ENCODE measurements at places on chromosomes 4 and X.

DNA sequence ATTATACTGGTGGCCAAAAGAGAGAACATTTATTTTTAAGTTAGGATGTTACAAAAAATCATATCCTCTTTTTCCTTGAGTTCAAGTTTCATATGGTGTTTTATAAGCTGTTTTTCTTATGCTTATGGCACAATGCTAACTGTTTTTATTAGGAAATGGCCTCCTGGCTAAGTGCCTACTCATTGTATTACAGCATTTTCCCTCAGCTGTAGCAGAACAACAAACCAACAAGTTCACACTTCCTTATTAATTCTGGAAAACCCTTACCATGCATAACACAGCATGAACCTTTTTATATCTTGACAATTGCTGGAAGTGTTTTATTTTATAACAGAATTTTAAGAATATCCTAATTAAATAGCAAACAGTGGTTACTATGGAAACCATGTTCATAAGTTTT is 165.8 kb downstream of the GASK1B start:
- H3K27me3 ChIP-seq = no peaks in the 10 kb centered on the region
- DNase-seq = no peak
- H3K27ac ChIP-seq = no peak overlapping the region
- no peaks in the 10 kb centered on the region for H3K36me3 ChIP-seq

DNA sequence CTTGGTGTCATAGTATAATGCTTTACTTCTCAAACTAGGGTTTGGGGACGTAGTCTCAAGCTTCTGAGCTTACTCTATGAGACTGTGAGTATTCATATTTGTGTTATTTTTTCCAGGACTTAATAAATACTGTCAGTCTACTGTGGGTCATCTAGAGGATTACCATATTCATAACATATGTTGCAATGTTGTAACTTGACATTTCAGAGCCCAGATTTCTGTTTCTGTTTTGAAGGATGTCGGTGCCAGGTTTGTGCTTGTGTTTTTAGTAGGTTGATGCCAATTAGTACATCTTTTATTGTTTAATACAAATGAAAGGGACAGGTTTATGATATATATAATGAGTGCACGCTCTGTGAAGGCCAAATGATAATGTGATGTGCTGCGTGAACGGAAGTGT is 69.6 kb downstream of the SPANXN4 start:
- H3K4me3 ChIP-seq = no peak overlapping the region
- no peaks in the 10 kb centered on the region for H3K27me3 ChIP-seq
- H3K36me3 ChIP-seq = no peaks in the 10 kb centered on the region
- no peak overlapping the region for H3K27ac ChIP-seq
- no peak for DNase-seq

DNA sequence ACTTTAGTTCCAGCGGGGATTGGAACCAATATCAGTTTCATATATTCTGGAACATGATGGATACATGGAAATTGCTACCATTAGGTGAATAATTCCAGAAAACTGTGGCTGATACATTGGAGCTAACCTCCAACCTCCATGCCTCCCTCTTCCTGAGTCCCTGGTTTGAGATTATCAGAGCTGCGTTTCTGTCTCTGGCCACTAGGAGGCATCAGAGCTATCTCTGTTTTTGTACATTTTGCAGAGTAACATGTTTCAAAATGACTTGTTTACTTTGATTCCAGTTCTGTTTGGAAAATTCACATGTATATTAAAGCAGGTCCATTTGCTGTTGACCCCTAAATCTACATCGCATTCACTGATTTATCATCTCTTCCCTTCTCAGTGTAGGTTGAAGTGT is 2.4 kb upstream of the RAB40AL start:
- no peak overlapping the region for H3K27ac ChIP-seq
- DNase-seq = no peak
- H3K36me3 ChIP-seq = no peaks in the 10 kb centered on the region
- H3K4me1 ChIP-seq = no peaks in the 10 kb centered on the region
- H3K27me3 ChIP-seq = no peaks in the 10 kb centered on the region

GRCh38 chrX:129996120-129996519 is 13.7 kb downstream of the BCORL1 start:
- no peak overlapping the region for H3K4me3 ChIP-seq
- no peaks in the 10 kb centered on the region for H3K27me3 ChIP-seq
- H3K27ac ChIP-seq = no peak overlapping the region
- no peak for DNase-seq
- H3K36me3 ChIP-seq = no peaks in the 10 kb centered on the region

DNA sequence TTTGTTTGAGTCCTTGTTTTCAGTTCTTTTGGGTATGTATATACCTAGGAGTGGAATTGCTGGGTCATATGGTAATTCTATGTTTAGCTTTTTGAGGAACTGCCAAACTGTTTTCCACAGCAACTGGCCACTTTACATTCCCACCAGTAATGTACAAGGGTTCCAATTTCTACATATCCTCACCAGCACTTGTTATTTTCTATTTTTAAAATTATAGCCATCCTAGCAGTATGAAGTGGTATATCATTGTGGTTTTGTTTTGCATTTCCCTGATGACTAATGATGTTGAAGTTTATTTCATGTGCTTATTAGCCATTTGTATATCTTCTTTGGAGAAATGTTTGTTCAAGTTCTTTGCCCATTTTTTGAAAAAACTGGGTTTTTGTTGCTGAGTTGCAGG is 39.6 kb downstream of the TMEM164 start:
- no peak overlapping the region for H3K4me3 ChIP-seq
- H3K36me3 ChIP-seq = no peaks in the 10 kb centered on the region
- H3K27me3 ChIP-seq = peaks cover 2% of the 10 kb centered on the region
- no peak overlapping the region for H3K27ac ChIP-seq
- no peak for DNase-seq

- DNase-seq = no peak
- no peaks in the 10 kb centered on the region for H3K4me1 ChIP-seq
- H3K36me3 ChIP-seq = no peaks in the 10 kb centered on the region
- no peak overlapping the region for H3K27ac ChIP-seq
- H3K4me3 ChIP-seq = no peak overlapping the region
- no peaks in the 10 kb centered on the region for H3K27me3 ChIP-seq
These were observed 107.5 kb downstream of the VSIG4 start for GRCh38 chrX:65932173-65933084.

DNA sequence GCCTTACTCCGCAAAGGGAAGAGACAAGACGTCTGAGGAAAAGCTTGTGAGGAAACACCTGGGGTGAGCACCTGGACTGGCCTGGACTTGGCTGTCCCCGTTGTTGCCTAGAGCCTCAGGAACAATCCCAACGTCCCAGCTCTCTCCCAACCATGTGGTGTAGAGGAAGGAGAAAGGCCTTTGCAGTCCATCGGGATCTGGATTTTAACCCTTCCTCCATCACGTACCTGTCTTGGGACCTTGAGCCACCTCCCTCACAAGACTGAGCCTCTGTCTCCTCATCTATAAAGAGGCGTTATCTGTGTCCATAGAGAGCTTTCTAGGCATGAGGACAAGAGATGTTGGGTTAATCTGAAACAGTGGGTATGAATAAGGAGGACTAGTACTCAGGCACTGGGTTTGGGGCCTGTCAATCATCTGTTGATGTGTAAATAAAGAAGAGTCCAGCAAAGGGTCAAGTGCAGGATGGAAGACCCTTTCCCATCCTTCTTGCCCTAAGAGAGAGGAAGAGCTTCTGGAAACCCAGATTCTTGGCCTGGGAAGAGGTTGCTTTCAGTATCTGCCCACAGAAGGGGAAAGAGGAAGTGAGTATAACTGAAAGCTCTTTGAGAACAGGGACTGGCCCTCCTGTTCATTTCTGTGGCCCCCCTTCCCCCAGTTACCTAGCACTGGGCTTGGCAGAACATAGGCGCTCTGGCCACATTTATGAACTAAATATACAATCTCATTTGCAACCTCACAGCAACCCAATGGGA is 137.1 kb downstream of the PJA1 start:
- peaks cover 11% of the 10 kb centered on the region for H3K4me1 ChIP-seq
- H3K4me3 ChIP-seq = no peak overlapping the region
- DNase-seq = no peak

DNA sequence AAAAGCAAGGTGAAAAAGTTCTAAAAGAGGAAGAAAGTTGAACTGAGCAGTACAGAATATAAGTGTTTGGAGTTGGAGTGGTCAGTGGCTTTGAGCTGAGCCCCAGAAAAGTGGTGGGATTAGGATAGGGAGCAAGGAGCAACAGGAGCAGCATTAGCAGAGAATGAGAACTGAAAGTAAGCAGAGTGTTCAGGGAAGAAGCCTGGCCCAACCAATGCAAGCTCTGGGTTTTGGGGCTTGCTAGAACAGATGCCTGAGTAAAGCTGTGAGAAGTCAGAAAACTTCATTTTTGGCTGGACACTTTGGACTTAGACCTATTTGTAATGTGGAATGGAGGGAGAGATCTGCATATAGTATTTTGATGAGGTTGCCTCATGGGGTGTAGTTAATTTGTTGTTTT is 17.8 kb downstream of the JADE1 start:
- no peaks in the 10 kb centered on the region for H3K27me3 ChIP-seq
- peaks cover 37% of the 10 kb centered on the region for H3K4me1 ChIP-seq
- H3K4me3 ChIP-seq = no peak overlapping the region
- H3K27ac ChIP-seq = no peak overlapping the region
- H3K36me3 ChIP-seq = no peaks in the 10 kb centered on the region
- DNase-seq = no peak

GRCh38 chr4:62235911-62236310 is 1035.8 kb downstream of the ADGRL3 start:
- no peak for DNase-seq
- H3K4me3 ChIP-seq = no peak overlapping the region
- no peaks in the 10 kb centered on the region for H3K27me3 ChIP-seq
- H3K27ac ChIP-seq = no peak overlapping the region
- no peaks in the 10 kb centered on the region for H3K36me3 ChIP-seq

DNA sequence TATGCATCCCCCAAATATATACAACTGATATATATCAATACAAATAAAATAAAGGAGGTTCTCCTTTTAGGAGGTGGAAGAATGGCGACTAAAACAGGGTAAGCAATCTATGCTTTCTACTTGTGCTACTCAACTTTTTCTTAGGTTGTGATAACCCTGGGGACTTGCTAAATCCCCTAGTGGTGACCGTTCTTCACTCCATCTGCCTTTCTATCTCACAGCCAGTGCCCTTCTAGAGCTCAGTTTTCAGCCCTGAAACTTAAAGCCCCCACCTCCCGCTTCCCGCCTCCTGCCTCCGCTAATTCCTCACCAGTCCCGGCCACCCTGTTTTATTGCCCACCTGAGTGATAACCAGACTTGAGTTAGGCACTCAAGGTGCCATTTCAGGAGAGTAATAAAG is 15.5 kb upstream of the ESX1 start:
- no peaks in the 10 kb centered on the region for H3K4me1 ChIP-seq
- no peaks in the 10 kb centered on the region for H3K27me3 ChIP-seq
- no peak overlapping the region for H3K27ac ChIP-seq
- H3K36me3 ChIP-seq = no peaks in the 10 kb centered on the region
- no peak for DNase-seq

DNA sequence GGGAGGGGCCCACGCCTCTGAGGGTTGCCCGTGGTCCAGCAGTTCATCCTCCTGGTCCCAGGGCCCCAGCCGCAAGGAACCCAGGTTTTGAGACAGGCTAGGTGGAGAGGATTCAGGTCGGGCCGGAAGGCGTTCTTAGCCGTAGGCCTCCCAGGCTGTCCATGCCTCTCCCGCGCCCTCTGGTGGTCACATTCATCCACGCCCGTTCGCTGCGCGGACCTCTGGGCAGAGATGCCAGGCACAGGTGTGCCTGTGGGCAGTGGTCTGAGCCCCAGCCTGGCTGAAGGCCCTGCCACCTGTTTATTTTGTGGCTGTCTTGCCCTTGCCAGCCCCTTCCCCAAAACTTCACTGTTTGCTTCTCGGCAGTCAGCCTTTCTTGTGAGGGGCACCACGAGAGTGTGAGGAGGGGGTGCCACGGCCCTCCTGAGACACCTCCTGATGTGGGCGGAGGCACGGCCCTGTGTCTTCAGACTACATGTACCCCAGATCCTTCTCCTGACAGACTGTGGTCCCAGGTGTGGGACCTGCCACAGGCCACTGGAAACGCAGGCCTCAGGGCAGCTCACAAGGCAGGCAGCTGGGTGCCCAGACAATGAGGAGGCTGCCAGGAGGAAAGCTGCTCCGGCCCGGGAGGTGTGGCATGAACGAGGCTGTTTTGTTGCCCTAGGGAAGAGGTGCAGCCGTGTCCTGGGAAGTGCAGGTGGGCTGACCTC is 5.0 kb downstream of the UVSSA start:
- peaks cover 11% of the 10 kb centered on the region for H3K36me3 ChIP-seq
- H3K27me3 ChIP-seq = no peaks in the 10 kb centered on the region
- H3K4me3 ChIP-seq = no peak overlapping the region
- peak; percentile 86 for DNase-seq

- H3K27ac ChIP-seq = no peak overlapping the region
- H3K4me1 ChIP-seq = no peaks in the 10 kb centered on the region
- H3K27me3 ChIP-seq = no peaks in the 10 kb centered on the region
These were observed 1320.1 kb downstream of the RPA4 start for GRCh38 chrX:98203800-98204199.

DNA sequence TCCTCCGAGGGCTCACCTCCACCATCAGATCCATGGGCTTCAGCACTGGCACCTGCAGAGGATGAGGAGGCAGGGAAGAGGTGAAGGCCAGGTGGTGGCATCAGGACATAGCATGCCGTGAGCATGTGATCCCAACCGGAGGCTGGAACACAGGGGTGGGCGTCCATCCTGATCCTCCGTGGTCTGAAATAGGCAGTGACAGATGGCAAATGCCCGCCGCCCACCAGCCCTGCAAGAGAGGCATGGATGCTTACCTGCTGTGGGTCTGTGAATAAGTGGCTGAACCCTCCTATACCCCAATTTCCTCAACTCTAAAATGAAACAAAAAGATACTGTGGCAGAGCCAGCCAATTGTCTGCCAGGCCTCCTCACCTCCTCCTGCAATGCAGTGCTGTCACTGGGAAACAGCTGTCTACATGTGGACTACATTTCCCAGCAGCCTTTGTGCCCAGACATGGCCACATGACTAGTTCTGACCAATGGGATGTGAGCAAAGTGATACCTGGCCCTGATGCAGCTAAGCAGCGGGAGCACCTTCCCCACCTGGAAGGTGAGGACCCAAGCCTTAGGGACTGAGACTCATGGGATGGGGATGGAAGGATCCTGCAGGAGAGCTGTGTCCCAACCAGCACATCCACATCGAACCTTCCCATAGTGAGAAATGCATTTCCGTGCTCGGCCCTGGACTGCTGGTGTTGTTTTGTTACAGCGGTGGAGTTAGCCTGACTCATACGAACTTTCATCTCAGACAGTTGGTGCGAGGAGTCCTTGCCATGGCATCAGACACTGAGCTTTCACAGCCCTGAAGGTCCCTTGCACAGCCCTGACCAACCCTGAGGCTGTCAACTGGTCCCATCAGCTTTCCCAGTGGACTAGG is 99.5 kb downstream of the PPP2R2C start:
- no peaks in the 10 kb centered on the region for H3K27me3 ChIP-seq
- H3K4me1 ChIP-seq = no peaks in the 10 kb centered on the region
- no peaks in the 10 kb centered on the region for H3K36me3 ChIP-seq
- DNase-seq = no peak
- H3K4me3 ChIP-seq = no peak overlapping the region

DNA sequence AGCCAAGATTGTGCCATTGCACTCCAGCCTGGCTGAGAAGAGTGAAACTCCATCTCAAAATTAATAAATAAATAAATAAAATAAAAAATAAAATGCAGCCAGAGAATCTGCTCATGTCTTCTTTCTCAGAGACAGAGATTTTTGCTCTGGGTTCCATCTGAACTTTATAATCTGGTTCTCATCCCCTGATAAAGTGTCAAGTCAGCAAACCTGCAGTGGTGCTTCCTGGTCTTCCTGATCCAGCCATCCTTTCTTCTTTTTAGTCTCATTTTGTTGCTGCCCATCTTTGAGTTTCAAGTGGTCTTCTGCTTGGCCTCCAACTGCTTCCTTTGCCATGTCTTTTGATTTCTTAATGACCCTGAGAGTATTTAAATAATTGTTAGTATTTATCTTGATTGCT is 24.1 kb downstream of the MAP7D3 start:
- H3K4me3 ChIP-seq = no peak overlapping the region
- H3K27ac ChIP-seq = no peak overlapping the region
- no peaks in the 10 kb centered on the region for H3K4me1 ChIP-seq
- H3K27me3 ChIP-seq = no peaks in the 10 kb centered on the region
- peaks cover 2% of the 10 kb centered on the region for H3K36me3 ChIP-seq
- DNase-seq = no peak

Data from kidney (tissue), 22 donors.